ENCODE measurements at places on chromosomes 6 and 20.

DNA sequence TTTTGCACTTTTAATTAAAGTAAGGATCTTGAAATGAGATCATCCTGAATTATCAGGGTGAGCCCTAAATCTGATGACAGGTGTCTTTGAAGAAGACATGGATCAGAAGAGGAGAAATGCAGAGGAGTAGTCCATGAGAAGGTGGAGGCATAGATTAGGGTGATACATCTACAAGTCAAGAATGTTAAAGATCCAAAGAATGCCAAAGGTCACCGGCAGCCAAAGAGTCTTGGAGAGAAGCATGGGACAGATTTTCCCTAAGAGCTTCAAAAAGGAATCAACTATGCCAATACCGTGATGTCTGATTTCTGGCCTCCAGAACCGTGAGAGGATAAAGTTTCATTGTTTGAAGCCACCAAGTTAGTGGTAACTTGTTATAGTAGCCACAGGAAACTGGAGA is 59.0 kb upstream of the THEMIS start:
- no peaks in the 10 kb centered on the region for H3K27me3 ChIP-seq
- H3K27ac ChIP-seq = no peak overlapping the region
- H3K4me3 ChIP-seq = no peak overlapping the region
- no peaks in the 10 kb centered on the region for H3K4me1 ChIP-seq

DNA sequence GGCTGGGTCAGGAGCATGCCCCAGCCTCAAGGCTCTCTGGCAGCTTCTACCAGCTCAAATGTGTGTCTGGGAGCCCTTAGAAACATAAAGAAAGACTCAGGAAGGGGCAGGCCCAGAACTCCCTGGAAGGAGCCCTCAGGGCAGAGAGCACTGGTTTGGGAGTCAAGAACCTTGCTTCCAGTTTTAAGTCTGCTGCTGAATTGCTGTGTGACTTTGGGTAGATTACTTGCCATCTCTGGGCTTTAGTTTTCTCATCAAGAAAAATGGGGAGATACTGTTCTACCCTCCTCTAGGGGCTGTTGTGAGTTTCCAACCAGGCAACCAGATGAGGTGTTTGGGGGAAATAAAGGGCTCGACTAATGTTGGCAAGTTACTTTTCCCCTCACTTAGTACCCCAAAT is 8.8 kb downstream of the GDAP1L1 start:
- no peak overlapping the region for H3K4me3 ChIP-seq
- no peaks in the 10 kb centered on the region for H3K27me3 ChIP-seq
- DNase-seq = no peak
- no peaks in the 10 kb centered on the region for H3K36me3 ChIP-seq

- no peak overlapping the region for H3K4me3 ChIP-seq
- no peaks in the 10 kb centered on the region for H3K4me1 ChIP-seq
- no peak for DNase-seq
- H3K27me3 ChIP-seq = no peaks in the 10 kb centered on the region
- H3K27ac ChIP-seq = no peak overlapping the region
- H3K36me3 ChIP-seq = no peaks in the 10 kb centered on the region
These were observed 53.8 kb downstream of the MACROD2 start for GRCh38 chr20:14049111-14049510.

DNA sequence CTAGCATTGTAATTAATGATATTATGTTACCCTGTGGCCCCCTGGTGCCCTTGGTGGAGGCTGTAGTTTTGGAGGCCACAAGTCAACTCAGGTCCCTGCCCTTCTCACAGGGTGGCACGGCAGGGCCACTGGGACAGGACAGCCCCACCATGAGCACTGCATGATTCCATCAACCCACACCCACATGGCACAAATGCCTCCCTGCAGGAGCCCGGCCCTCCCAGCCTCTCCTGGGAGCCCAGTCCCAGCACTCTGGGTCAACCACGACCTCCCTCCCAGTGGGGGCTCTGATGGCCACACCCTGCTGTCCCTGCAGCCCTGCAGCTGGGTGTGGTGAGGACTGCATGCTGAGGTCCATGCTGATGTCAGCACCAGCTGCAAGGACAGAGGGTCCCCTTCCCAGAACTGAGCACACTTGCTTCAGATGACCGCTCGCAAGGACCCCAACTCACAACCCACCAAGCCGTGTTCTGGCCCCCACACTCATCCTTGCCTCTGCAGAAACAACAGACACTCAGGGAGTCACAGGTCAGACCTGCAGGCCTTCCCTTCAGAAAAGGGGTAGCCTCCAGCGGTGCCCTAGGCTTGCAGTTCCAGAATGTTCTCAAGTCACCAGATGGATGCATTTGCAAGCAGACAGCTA is 15.7 kb upstream of the CST7 start:
- H3K27me3 ChIP-seq = no peaks in the 10 kb centered on the region
- H3K27ac ChIP-seq = no peak overlapping the region
- peaks cover 14% of the 10 kb centered on the region for H3K4me1 ChIP-seq
- H3K36me3 ChIP-seq = no peaks in the 10 kb centered on the region
- DNase-seq = no peak
- H3K4me3 ChIP-seq = no peak overlapping the region

DNA sequence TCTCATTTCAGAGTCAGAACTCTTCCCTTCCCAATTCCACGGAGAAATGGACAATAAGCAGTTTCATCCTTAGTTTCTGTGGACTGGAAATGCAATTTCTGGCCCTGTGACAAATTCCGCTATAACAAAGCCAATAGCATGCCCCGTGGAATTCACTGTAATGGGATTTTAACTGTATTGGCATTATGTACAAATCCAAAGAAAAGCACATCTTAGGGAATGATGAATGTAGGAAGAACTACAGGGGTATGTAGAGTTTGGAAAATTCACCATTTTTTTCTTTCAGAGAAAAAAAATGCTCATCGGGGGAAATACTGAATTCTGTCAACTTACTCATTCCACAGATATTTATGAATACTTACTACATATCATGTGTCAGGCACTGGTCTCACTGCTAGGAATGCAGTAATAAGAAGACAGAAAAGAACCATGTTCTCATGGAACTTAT is 43.5 kb downstream of the KIF6 start:
- no peaks in the 10 kb centered on the region for H3K36me3 ChIP-seq
- no peak overlapping the region for H3K4me3 ChIP-seq
- peaks cover 11% of the 10 kb centered on the region for H3K4me1 ChIP-seq
- H3K27ac ChIP-seq = no peak overlapping the region

DNA sequence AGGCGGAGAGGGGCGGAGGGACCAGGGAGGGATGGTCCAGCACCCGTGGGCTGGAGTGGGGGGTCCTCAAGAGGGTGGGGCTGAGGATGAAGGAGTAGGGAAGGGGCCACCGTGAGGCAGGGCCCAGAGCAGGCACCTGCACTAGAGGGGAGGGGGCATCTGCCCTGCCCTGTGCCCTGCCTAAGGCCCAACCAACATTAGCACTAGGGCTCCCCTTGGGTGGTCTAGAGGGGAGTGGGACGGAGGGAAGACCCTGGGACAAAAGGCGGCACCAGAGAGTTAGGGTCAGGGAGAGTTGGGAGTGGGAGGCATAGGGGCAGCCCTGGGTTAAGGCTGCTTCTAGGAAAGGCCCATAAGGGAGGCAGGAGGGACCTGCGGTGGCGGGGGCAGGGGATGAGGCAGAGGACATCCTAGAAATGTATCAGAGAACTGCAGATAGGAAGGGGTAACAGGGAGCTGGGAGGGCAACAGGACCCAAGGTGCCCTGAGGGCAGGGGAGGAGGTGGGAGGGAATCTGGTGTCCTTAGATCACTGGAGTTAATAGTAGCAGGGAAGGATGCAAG is 24.5 kb downstream of the HLA-F start:
- H3K4me1 ChIP-seq = peaks cover 21% of the 10 kb centered on the region
- no peak for DNase-seq
- peak overlapping the region; percentile 88 for H3K4me3 ChIP-seq
- no peaks in the 10 kb centered on the region for H3K36me3 ChIP-seq
- H3K27ac ChIP-seq = no peak overlapping the region
- peaks cover 76% of the 10 kb centered on the region for H3K27me3 ChIP-seq

DNA sequence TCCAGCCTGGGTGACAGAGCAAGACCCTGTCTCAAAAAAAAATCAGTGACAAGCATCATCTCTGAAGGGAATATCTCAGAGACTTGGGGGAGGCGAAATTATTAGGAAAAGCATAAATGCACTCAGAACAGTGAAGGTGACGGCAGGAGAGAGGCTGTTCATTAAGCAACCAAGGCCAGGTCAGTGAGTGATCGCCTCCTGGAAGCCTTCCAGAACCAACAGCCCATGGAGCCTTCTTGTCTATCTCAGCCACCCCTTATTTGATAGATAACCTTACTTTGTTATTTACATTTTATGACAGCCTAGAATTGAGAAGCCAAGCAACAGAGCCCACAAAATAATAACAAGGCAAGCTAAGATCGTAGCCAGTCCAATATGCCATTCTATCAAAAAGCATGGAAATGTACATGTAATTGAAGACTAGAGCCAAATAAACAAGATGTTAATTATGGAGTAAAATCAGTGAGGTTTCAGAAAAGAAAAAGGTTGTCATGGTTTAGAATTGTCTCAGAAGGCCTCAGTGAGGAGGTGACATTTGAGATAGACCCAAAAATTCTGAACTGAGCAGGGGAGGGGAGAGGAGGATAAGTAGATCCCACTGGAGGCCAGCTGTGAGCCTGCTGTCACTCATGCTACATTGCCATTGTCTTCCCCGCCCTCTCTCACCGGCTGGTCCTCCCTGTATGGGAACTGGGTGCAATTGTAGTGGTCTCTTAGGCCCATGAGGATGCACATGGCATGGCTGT is 17.8 kb downstream of the BNIP5 start:
- H3K27me3 ChIP-seq = peaks cover 3% of the 10 kb centered on the region
- no peak overlapping the region for H3K27ac ChIP-seq
- peaks cover 15% of the 10 kb centered on the region for H3K4me1 ChIP-seq
- H3K4me3 ChIP-seq = no peak overlapping the region
- H3K36me3 ChIP-seq = no peaks in the 10 kb centered on the region

DNA sequence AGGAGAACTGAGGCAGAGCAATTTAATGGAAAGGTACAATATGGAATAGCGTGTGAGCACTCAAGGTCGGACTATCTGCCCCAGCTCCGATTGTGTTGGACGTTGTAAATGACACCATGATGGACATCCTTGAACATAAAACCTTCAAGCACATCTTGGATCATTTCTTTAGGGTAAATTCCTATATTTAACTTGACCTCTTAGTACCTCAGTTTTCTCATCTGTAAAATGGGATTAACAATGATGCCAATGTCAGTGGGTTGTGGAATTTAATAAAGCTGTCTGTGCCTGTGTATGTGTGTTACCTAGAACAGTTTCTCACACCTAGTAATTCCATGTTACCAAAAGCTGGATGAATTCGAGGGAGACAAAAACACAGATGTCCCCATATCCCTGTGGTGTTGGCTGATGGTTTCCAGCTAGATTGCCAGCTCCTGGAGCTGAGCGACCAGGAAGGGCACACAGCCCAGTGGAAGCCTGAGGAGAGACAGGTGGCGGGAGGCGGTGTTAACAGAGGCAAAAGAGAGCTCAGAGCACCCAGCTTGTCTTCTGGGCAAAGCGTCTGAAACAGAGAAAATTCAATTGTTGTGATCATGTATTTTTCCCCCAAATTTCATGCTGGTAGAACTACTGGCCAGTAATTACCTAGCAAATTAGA is 32.6 kb downstream of the MDFI start:
- no peak overlapping the region for H3K4me3 ChIP-seq
- H3K27ac ChIP-seq = no peak overlapping the region
- no peak for DNase-seq
- peaks cover 8% of the 10 kb centered on the region for H3K4me1 ChIP-seq
- peaks cover 19% of the 10 kb centered on the region for H3K27me3 ChIP-seq

GRCh38 chr6:144477396-144477795 is 192.3 kb downstream of the UTRN start:
- H3K27me3 ChIP-seq = no peaks in the 10 kb centered on the region
- DNase-seq = no peak
- H3K36me3 ChIP-seq = peaks cover 10% of the 10 kb centered on the region
- H3K27ac ChIP-seq = peak overlapping the region; percentile 86
- no peaks in the 10 kb centered on the region for H3K4me1 ChIP-seq
- no peak overlapping the region for H3K4me3 ChIP-seq

GRCh38 chr6:125812394-125813292 is 21.9 kb downstream of the NCOA7 start:
- H3K27me3 ChIP-seq = no peaks in the 10 kb centered on the region
- peaks cover 15% of the 10 kb centered on the region for H3K4me1 ChIP-seq
- no peak overlapping the region for H3K4me3 ChIP-seq
- peak overlapping the region; percentile 73 for H3K27ac ChIP-seq
- no peak for DNase-seq

DNA sequence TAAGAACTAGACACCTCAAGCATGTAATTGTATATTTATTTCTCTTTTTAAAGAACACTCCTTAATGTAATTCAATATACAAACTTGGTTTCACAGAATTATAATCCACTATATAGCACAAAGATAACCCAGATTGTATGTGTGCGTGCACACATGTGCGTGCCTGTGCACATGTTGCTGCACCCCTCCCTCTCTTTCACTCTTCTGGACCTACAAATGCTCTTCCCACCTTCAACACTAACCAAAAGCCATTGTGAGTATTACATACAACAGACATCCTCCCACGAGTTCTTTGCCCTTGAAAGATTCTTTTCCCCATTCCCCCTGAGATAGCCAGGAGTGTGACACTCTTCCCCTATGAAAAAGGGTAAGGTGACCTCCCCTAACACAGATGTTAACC is 193.5 kb downstream of the HIVEP2 start:
- DNase-seq = no peak
- H3K36me3 ChIP-seq = peaks cover 4% of the 10 kb centered on the region
- no peak overlapping the region for H3K4me3 ChIP-seq
- H3K27ac ChIP-seq = peak overlapping the region; percentile 31
- H3K27me3 ChIP-seq = no peaks in the 10 kb centered on the region

DNA sequence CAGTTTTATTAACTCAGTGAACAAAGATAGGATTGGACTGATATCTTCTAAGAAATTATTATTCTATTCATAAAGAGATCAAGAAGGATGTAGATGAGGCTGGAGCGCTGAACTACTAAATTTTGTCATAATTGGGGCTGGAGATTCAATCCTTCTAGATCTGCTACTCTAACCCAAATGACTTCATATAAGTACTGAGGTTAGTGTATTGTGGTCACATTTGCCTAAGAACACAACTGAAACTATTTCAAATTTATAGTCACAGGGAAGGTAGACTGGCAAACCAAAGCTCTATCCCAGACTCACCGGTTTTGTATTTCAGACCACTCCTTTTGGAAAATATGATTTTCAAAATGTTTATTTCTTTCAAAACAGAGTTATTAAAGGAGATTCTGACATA is 96.7 kb downstream of the BMP5 start:
- no peak for DNase-seq
- no peaks in the 10 kb centered on the region for H3K36me3 ChIP-seq
- no peak overlapping the region for H3K4me3 ChIP-seq
- peaks cover 9% of the 10 kb centered on the region for H3K4me1 ChIP-seq
- H3K27ac ChIP-seq = no peak overlapping the region

DNA sequence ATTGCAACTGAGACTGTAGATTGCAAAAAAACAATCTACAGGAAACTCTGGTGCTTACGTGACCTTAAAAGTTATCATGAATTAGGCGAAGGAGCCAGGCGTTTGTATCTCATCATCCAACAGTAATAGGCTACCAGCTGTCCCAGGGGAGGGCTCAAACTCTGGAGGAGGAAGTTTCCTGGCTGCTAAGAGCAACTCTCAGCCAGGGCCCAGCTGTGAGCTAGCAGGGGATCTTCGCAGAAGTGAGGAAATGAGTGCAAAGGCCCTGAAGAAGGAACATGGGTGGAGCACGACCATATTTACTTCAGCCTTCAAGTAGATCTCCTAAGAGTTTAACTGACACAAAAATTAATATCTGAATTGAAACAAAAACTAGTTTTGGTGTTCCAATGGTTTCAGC is 686.9 kb upstream of the MAP3K7 start:
- DNase-seq = no peak
- no peak overlapping the region for H3K27ac ChIP-seq
- no peak overlapping the region for H3K4me3 ChIP-seq
- H3K36me3 ChIP-seq = no peaks in the 10 kb centered on the region

- H3K36me3 ChIP-seq = no peaks in the 10 kb centered on the region
- no peak overlapping the region for H3K27ac ChIP-seq
These were observed 3.7 kb downstream of the LGSN start for GRCh38 chr6:63316113-63316512.

Measured in neural crest cell (in vitro differentiated cells).